ENCODE measurements at places on chromosomes 12 and 14.
A peak's percentile ranks its signal among the peaks of the same experiment; 100 is the strongest.

DNA sequence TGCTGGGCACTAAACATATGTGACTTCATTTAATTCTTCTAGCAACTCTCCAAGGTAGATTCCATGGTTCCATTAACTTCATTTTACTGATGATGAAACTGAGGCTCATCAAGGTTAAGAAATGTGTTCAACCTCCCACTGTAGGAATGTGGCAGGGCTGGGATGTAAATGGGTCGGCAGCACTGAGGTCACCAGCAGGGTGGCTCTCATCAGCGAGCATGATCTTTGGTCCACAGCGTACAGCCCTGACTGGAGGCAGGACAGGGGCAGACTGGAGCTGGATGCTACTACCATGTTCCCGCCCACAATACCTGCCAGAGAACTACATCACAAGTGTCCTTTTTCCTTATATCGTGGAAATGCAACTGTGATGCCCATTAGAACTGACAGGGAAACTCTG is 4.6 kb downstream of the APPL2 start:
- H3K4me3 ChIP-seq = no peak overlapping the region
- no peak for DNase-seq
- no peak overlapping the region for H3K27ac ChIP-seq

DNA sequence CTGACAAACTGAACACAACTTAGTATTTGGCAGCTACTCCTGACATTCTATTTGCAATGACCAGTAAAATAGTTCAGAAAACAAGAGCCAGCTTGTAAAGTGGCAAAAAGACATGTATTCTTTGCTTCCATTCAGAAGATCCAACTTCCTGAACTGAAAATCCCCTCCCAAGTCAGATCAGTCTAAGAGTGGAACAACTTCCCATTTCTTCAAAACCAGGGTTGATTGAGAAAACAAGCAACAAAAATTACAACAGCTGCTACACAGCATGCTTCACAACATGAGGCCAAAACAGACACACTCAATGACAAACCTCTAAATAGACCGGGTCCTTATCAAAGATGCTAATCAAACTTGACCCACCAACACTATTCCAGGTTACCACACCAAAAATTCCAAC is 40.3 kb downstream of the CIT start:
- H3K4me3 ChIP-seq = no peak overlapping the region
- no peak for DNase-seq
- H3K27me3 ChIP-seq = no peaks in the 10 kb centered on the region

DNA sequence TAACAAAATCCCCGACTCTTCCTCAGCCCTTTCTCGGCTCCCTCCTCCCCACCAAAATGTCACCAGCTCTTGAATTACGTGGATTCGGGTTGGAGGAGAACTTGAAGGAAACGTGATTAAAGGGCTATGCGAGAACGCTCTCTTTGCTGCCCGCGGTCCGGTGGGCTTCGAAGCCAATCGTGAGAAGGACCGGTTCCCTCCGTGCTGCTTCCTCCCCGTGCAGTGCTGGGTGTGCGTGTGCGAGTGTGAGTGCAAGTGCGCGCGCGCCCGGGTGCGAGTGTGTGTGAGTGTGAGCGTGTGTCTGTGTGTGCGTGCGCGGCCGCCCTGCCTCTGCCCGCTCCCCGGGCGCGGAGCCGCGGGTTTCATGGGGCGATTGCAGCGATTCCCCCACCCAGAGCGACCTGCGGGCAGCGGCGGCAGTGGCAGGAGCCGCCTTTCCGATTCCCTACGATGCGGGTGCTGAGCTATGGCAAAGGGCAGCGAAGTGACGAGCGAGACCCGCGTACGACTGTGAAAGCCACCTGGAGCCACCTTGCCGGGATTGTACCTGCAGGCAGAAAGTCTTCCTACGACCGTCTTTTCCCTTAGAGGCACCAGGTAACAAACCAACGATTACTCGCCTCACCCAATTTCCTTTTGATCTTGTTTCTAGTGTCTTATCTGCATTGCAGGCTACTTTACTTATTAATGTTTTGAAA is 1.4 kb downstream of the LRFN5 start:
- no peak overlapping the region for H3K27ac ChIP-seq
- no peaks in the 10 kb centered on the region for H3K36me3 ChIP-seq
- H3K27me3 ChIP-seq = peaks cover 84% of the 10 kb centered on the region
- H3K4me1 ChIP-seq = peaks cover 28% of the 10 kb centered on the region
- no peak for DNase-seq

DNA sequence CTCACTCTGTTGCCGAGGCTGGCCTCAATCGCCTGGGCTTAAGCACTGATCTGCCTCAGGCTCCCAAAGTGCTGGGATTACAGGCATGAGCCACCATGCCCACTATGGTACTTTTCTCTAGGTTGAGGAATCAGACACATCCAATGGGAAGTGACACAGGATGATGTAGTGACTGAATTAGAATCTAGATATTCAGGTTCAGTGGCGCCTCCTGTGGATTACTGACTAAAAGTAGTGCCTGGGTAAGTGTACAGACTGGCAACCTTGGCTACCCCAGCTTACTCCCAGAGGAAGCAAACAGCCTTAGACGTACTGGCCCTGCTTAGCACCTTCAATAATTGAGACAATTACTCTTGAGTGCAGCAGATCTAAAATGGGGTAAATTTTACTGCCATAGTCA is 22.8 kb downstream of the GALNT8 start:
- no peak overlapping the region for H3K4me3 ChIP-seq
- no peaks in the 10 kb centered on the region for H3K4me1 ChIP-seq
- H3K27me3 ChIP-seq = peaks cover 6% of the 10 kb centered on the region
- DNase-seq = no peak

DNA sequence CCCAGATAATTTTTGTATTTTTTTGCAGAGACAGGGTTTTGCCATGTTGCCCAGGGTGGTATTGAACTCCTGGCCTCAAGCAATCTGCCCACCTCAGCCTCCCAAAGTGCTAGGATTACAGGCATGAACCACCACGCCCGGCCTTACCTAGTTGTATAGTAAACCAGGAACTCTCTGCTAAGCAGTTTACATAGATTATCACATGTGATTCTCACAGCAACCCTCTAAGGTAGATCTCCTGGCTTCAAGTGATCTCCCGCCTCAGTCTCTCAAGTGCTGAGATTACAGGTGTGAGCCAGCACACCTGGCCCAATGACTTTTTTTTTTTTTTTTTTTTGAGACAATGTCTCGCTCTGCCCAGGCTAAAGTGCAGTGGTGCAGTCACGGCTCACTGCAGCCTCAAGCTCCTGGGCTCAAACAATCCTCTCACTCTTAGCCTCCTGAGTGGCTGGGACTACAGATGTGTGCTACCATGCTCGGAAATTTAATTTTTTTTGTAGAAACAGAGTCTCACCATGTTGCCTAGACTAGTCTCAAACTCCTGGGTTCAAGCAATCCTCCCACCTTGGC is 26.0 kb upstream of the ATP2A2 start:
- no peaks in the 10 kb centered on the region for H3K4me1 ChIP-seq
- H3K4me3 ChIP-seq = no peak overlapping the region
- no peak overlapping the region for H3K27ac ChIP-seq
- DNase-seq = no peak

DNA sequence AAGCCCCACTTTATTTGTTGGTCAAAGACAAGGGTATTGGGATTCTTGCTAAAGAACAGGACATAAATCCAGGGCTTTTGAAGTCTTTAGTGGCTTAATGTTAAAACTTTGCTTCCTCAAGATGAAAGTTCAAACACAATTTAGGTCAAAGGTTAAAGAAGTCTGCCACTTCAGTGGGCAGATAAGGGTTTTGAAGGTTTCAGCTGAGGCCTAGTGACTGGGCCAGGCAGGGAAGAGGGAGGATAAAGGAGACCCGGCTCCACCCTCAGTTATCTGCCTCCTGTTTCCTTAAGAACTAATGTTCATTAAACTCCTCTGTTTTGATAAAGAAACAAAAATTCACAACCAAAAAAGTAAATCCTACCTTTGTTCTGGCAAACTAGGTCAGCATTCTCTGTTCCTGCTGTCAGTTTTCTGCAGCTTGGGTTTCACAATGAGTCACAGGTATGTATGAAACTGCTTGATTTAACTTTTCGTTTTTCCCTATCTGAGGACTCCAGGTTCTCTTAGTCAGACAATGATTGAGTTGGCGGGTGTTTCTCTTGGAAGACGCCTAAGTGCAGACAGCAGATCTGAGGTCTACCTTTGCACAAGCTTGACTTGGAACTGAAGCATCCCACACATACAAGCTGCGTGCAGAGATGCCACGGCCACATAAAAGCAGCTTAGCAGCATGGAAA is 208.3 kb downstream of the EXOC5 start:
- H3K27ac ChIP-seq = no peak overlapping the region
- DNase-seq = peak; percentile 24
- peaks cover 15% of the 10 kb centered on the region for H3K4me1 ChIP-seq
- peaks cover 29% of the 10 kb centered on the region for H3K27me3 ChIP-seq

GRCh38 chr12:7005311-7005710 is 13.0 kb downstream of the LPCAT3 start:
- H3K4me1 ChIP-seq = peaks cover 13% of the 10 kb centered on the region
- peaks cover 10% of the 10 kb centered on the region for H3K36me3 ChIP-seq
- H3K4me3 ChIP-seq = no peak overlapping the region
- H3K27me3 ChIP-seq = no peaks in the 10 kb centered on the region
- H3K27ac ChIP-seq = no peak overlapping the region
